Activated T-helper 1 cell treated with anti-CD3 and anti-CD28 coated beads, Interleukin-12 subunit alpha, Interleukin-12 subunit beta, Interleukin-2, Interleukin-4 antibody, amounts not matched to agents 30 ng/mL and 10 ng/mL and 1 ng/mL, durations not matched to agents 14 hours and 24 hours and 36 hours (primary cell): ENCODE measurements at places on chromosomes 4 and X. TPM values are rescaled to one million over a fixed set of nuclear protein-coding genes. Genes with fewer than 3 reads are reported as not detected.

DNA sequence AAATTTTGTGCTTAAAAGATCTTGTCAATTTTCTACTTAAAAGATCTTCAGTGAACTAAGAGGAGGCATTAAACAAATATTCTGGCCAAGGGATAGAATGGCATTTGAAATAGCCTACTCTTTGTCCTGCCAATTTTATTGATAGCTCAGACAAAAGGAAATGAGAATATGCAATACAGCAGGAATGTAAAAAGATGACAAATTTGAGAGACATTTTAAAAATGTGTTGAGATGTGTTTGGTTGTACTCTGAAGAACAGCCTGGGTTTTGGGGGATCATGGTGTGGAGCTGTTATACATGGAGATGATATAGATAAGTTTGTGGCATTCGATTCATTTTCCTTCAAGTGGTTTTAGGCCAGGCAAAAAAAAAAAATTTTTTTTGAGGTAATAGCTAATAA is 11.6 kb upstream of the MAD2L1 start:
- no peaks in the 10 kb centered on the region for H3K36me3 ChIP-seq
- H3K4me3 ChIP-seq, result no peak overlapping the region
- no peak for DNase-seq

CSAG2 gene
- total RNA-seq, result 0.31 TPM in 1 of 2 replicates, not detected in the other

LIMCH1 gene
- total RNA-seq, result not detected in 2 replicates

GRCh38 chr4:169090484-169091215 is 80.6 kb upstream of the CBR4 start:
- no peaks in the 10 kb centered on the region for H3K27me3 ChIP-seq
- DNase-seq, result no peak
- H3K4me1 ChIP-seq, result no peaks in the 10 kb centered on the region
- no peak overlapping the region for H3K4me3 ChIP-seq
